Cortex of kidney (tissue), 1 donor: ENCODE measurements at places on chromosomes 6 and 20.

GRCh38 chr6:16576451-16577368, 184.6 kb downstream of the ATXN1 start:
- DNase-seq, result no peak

- DNase-seq, result no peak
Observed at GRCh38 chr6:89302936-89303335, 12.2 kb downstream of the GABRR2 start.

GRCh38 chr6:128964233-128964755, 81.4 kb downstream of the LAMA2 start:
- no peak for DNase-seq

- DNase-seq, result no peak
Observed at GRCh38 chr6:88867841-88868731, 95.3 kb downstream of the RNGTT start.

GRCh38 chr6:15880262-15880973, 217.6 kb upstream of the DTNBP1 start:
- DNase-seq, result no peak

DNA sequence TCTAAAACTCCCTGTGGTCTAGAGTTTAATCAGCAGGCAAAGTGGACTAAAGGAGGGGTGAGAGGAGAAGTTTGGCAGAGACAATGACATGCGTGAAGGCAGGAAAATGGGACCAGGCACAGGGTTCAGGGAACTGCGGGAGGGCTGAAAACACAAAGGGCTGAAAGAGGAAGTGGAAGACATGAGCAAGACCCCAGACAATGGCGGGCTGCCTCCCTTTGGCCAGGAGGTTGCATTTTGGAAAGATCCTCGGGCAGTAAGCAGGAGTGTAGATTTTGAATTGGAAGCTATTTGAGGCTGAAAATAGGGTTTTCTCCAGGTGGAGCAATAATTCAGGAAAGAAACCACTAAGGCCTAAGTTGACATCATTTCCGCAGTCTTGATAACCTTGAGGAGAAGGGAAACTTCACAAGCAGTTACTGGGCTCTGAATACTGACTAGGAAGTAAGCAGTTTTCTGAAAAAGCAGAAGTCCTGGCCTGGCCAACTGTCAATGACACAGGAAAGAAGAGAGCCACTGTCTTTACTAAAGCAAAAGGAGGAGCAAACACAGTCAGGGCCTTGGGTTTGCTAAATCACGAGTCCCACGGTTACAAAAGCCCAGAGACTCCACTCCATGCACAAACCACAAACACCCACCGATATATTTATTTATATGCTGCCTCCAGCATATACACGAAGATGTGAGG, 3.4 kb downstream of the LY86 start:
- DNase-seq, result no peak

DNA sequence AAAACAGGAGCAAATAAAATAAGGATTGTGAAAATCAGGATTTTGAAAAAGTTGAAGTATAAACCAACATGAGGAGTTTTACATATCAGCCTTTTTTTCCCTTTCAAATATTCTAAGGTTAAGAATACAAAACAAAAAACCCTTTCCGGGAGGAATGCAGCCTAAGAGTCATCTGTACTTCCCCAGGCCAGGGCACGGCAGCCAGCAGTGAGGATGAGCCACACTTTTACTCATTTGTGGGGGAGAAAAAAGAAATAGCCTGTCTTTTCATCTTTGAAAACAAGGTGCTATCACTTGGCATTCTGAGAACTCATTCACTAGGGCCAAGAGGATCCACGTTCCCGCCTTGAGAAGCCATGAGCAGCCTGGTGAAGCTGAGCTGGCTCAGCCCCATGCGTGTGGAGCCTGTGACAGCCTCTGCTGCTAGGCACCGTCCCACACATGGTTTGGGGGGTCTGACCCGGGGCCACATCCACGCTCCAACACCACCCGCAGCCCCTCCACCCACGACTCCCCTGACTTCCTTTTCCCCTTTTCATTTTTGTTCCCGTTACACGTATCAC, 11.2 kb downstream of the SLC22A1 start:
- DNase-seq, result no peak

- no peak for DNase-seq
Observed at GRCh38 chr6:167470101-167470835, 145.4 kb downstream of the TTLL2 start.

GRCh38 chr6:164753517-164753916, 555.9 kb downstream of the C6orf118 start:
- no peak for DNase-seq

- no peak for DNase-seq
Observed at GRCh38 chr6:125789576-125790357, 993 bp upstream of the NCOA7 start.

GRCh38 chr20:16317445-16318362, 255.5 kb downstream of the KIF16B start:
- no peak for DNase-seq
